NCI-H1417 (cell line): ENCODE measurements at places on chromosomes 4 and X.
A peak's percentile ranks its signal among the peaks of the same experiment; 100 is the strongest.

DNA sequence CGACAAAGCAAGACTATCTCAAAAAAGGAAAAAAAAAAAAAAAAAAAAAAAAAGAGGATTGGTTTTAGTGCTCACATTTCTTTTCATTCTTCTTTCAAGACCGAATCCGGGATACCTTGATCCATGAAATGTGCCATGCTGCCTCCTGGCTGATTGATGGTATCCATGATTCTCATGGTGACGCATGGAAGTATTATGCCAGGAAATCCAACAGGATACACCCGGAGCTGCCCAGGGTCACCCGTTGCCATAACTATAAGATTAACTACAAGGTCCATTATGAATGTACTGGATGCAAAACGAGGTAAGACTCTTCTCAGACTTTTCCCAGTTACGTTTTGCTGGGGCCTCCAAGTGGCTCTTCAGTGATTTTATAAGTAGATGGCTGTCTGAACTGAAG, 6.1 kb downstream of the CXCR3 start:
- no peak for DNase-seq

GRCh38 chrX:57952320-57952678, 42.0 kb upstream of the ZXDA start:
- no peak for DNase-seq

- no peak for DNase-seq
These were observed 592.9 kb downstream of the BCOR start for GRCh38 chrX:39504850-39505259.

DNA sequence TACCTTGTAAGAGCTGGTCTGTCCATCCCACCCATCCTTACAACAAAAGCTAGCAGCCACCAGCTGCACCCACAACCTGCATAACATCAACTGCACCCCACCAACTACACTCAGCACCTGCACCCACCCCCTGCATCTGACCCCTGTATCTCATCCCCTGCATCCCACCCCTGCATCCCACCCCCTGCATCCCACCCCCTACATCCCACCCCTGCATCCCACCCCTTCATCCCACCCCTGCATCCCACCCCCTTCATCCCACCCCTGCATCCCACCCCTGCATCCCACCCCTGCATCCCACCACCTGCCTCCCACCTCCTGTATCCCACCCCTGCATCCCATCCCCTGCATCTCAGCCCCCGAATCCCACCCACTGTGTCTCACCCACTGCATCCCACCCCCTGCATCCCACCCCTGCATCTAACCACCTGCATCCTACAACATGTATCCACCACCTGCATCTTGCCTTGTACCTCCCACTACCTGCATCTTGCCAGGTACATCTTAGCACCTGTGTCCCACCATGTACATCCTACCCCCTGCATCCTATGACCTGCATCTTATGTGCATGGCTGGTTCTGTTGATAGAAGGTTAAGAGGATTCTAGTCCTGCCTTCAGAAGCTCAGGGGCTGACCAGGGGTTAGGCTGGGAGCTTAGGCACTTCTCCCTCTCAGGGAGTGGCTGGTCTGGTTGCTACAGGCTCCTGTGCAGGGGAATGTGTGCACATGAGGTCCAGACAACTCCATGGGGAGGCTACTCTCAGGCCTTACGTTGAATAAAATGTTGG, 9.4 kb downstream of the TMEM271 start:
- DNase-seq = no peak

DNA sequence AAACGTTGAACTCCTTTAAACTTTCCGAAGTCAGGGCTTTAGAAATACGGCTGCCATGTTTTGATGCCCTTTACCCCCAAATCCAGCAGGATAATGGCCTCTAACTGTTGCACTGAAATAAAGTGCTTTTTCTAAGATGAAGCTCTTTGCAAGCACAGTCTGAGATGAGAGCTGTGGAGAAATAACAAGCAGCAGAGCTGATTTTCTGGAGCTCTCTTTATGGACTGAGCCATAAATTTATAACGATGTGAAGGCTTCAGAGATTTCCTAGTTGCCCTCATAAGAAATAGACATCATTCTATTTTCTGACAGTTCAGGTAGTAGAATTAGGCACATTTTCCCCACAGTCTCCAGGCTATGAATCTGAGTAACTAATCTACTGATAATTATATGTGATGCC, 567.3 kb downstream of the PDHA2 start:
- DNase-seq = peak; percentile 43

GRCh38 chrX:38803243-38803587, 2.0 kb downstream of the MID1IP1 start:
- DNase-seq = peak; percentile 68

- no peak for DNase-seq
These were observed 355.2 kb upstream of the FAM241A start for GRCh38 chr4:111789901-111790640.

DNA sequence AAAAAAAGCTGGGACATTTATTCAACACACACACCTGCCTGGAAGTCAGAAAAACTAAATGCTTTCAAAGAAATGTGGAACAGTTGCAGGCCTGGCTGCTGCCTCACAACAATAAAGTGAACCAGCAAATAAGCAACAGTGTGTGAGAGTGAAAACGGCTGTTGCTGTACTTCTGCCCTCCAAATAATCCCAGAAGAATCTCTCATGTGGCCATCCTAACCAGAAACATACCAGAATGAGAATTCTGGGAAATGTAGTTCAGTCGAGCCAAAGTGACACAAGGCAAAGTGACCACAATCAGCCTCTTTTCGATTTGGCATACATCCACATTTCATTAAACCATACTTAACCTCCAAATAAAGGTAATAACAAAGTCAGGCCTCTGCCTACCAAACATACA, 204.5 kb downstream of the SLC7A11 start:
- no peak for DNase-seq

DNA sequence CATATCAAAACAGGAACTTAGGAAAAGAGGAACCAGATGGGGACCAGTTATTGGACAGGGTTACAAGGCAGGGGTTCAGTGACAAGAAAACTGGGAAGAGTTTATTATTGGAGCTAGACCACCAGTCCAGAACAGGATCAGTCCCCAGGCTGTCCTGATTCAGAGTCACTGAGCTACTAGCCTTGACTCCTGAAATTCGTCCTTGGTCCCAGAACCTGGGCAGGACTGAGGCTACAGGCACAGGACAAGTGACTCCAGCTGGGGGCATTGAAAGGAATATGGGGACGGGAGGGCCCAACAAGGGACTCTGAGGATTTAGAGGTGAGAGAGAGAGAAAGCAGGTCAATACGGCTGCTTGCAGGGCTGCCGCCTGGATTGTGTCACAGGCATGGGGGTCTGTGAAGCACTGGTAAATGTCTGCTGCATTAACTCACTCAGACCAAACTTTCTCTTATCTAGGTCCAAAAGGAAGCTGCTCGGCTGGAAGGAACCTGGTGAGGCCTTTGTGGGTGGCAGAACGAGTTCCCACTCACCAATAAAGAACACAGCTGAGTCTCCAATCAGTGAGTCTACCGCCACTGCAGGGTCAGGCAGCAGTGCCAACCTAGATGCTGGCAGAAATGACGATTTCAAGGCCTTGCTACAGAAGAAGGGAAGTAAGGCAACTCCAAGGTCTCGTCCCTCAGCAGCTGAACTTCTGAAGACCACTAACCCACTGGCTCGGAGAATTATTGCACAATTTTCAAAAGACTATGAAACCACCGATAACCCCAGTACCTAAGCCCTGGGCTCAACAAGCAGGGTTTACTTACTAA, 11.3 kb upstream of the RTL5 start:
- DNase-seq = peak; percentile 65

DNA sequence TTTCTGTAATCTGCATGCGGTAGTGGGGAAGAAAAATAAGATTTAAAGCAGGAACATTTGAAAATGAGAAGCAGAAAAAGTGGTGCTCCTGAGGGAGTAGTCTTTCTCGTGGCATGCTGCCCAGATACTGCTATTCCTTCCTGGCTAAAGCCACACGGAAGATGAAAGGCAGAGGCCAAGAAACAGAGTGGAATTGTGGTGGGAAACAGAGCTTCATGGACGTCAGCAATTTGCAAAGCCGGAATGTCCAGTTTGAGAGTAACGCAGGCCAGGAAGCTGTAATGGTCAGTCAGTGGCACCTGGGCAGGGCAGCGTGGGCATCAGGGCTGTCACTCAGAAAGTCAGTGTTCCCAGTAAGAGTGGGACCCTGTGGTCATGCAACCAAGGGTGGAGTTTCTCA, 63.7 kb upstream of the FMR1 start:
- DNase-seq = no peak

DNA sequence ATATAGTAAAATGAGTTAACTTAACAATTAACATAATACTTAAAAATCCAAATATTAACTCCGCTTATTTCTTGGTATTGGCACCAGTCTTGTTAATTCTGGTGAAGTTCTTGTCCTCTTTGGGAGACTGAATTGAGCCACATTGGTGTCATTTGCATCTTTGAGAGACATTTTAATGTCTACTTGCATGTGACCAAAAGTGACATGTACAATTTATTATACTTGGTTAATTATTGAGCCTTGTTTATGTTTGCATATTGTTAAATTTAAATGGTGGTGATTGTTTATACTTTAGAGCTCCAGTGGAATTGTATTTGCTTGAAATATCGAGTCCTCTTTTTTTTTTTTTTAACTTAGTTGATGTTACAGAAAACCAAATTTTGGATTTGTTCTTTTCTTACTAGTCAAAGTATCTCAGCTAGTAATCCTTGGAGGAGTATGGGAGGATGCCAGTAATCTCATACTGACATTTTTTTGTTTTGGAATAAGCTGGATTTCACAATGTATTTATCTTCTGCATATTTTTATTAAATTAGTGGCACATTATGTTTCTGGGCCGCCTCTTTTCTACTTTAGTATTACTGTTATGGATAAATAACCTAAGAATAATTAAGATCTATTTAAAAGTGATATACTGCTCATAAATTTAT, 3.9 kb downstream of the SPCS3 start:
- DNase-seq = no peak

DNA sequence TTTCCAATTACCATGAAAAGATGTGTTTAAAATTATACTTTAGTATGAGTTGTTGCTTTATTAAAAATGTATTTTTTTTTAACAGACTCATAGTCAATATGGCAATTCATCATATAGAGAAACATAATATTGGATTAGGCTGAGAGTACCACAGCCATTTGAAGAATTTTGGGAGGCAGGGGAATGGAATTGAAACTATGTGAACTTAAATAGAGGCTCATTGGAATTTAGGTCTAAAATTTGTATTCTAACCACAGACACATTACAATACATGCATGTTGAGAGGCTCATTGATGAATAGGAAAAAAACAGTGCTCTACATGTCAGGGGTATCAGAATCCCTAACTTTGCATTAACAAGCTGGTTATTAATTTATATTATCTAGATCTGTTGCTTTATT, 269.6 kb downstream of the DKK2 start:
- no peak for DNase-seq

GRCh38 chr4:156662921-156663320, 308.7 kb downstream of the PDGFC start:
- no peak for DNase-seq

DNA sequence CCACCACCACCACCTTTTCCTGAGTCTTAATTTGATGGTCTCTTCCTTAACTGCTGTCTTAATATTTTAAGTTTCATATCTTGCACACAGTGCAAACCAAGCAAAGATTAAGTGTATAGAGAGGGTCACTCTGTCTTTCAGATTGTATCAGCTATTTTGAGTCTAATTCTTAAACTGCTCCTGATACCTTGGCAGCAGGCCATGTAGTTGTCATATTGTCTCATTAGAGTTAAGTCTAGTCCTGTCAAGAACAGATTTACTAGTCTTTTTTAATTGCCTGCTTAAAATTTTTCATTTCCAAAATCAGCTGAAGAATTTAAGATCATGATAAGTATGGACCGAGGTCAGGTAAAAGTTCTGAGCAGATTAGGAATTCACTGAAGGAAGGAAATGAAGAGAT, 51.5 kb downstream of the FHIP1A start:
- no peak for DNase-seq

DNA sequence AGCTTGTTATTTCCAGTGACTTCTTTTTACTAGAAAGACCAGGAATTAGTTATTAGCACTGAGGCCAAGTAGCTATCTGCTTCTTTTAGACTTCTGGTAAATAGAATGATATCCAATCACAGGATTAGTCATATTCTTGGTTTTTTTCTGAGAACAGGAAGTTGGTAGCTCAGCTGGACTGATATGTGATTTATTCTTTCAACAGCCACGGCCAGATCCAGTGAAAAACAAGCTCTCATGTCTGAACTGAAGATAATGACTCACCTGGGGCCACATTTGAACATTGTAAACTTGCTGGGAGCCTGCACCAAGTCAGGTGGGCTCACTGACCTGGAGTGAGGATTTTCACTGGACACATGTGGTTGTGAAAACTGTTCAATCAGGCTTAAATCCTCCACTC, 48.6 kb downstream of the PDGFRA start:
- DNase-seq = no peak

GRCh38 chrX:154373340-154374306, 811 bp downstream of the FLNA start:
- DNase-seq = peak; percentile 88

DNA sequence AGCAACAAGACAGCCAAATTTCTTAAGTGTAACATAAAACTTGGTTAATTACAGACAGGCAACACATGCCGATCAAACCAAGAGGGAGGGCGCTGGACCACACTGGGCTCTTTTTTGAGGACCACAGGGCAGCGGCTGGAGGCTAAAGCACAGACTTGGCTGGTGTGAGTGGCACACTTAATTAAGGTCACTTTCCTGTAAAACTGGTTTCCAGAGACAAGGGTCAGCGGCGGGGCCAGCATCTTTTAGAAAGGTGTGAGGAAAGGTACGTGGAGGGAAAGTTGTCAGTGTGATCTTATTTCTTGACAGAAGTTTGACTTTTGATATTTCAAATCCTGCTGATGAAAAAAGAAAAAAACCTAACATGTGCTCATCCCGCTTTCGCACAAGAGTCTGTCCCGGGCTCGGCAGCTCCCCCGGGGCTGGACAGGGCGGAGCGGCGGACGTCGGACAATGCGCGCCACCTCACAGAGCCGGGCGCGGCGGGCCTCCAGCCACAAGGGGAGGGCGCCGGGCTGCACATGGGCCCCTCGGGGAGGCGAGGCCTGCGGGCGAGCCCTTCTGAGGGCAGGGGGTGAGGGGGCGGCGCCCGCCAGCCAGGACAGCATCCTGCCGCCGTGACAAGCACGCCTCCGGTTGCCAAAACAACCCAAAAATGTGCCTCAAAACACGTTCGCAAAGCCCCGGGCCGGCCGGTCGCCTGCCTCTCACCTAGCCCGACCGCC, 660 bp upstream of the HSPA4L start:
- DNase-seq = peak; percentile 80

DNA sequence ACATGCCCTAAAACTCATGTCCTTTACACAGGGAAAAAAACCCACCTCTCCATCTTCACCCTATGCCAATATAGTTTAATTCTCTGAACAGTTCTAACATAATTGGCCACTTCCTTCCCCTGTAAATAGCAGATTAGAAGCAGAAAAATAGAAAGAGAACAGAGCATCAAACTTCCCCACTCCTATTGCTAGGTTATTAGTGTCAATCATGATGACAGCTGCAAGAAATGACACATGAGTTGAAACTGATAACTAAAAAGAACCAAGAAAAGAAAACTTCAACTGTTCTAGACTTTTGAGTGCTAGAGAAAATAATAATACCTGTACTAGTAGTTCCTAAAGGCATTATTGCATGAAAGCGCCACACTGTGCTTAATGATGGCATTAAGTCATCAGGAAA, 284.5 kb upstream of the TRPC5 start:
- DNase-seq = no peak
